ENCODE measurements at places on chromosomes 5 and 9. TPM values are rescaled to one million over a fixed set of nuclear protein-coding genes. Genes with fewer than 3 reads are reported as not detected.

The SLCO4C1 gene
- total RNA-seq, result 1.8 TPM

The PRRX2 gene
- 4.4 TPM for total RNA-seq

DNA sequence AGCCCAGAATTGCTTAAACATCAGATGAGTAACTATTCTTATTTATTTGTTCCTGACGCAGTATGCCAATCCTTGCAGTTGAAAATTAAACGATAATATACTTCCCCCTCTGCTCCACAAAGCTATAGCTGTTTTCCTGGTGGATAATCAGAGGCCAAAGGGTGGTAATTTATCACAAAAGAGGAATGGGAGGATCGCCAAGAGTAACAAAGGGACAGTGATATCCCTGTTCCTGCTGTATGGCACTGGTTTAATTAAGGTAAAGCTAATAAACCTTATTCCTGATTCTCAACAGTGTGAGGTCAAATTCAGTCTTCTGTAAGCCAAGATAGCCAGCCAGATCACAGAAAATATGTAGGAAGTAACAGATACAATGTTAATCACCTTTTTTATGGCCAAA, 33.4 kb upstream of the PTGER4 start:
- DNase-seq, result no peak
- H3K36me3 ChIP-seq, result no peaks in the 10 kb centered on the region
- no peak overlapping the region for H3K4me3 ChIP-seq
- no peaks in the 10 kb centered on the region for H3K27me3 ChIP-seq

The SLC34A3 gene
- total RNA-seq, result not detected

GRCh38 chr5:141814064-141814964, 63.9 kb downstream of the PCDH1 start:
- no peaks in the 10 kb centered on the region for H3K27me3 ChIP-seq
- H3K4me1 ChIP-seq, result no peaks in the 10 kb centered on the region
- no peak overlapping the region for H3K4me3 ChIP-seq
- H3K36me3 ChIP-seq, result no peaks in the 10 kb centered on the region

DNA sequence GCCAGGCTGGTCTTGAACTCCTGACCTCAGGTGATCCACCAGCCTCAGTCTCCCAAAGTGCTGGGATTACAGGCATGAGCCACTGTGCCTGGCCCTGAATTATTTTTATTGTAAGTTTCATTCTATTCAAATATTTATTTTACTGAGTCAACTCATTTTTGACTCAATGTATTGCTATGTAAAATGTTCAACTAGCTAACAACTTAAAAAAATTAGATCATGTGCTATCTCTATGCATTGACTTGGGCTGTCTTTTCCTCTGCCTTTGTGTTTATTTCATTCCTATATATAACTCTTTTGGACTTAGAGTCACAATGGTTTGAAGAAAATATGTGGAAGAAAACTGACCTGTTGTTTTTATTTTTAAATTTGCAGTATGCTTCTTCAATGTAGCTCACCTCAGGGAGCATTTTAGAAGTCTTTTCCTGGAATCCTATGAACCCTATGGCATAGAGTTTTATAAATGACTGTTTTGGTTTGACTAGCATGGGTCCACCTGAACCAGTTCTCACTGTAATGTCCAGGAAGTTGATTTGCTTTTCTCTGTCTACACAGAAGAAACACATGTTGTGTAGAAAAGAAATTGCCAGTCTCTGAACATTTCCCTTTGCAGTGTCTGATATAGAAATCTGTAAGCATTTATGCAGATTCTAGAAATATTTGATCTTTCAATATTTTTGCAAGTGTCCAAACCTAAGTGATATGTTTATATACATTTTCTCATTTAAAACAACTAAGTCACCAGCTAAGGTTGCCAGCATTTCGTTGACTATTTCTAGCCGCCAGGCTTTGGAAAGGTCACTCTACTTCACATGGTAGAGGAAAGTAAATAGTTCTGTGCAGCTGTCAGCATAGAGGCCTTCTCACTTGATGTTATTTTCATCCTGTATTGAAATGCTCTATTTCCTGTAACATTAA, 138.8 kb downstream of the PCSK1 start:
- H3K27ac ChIP-seq, result no peak overlapping the region
- H3K4me1 ChIP-seq, result no peaks in the 10 kb centered on the region
- DNase-seq, result no peak
- no peak overlapping the region for H3K4me3 ChIP-seq

- no peak for DNase-seq
- no peak overlapping the region for H3K27ac ChIP-seq
- H3K27me3 ChIP-seq, result no peaks in the 10 kb centered on the region
- H3K36me3 ChIP-seq, result no peaks in the 10 kb centered on the region
Measured at GRCh38 chr5:159508344-159508743, 178.1 kb upstream of the IL12B start.

GRCh38 chr9:18666986-18667772, 193.2 kb downstream of the ADAMTSL1 start:
- no peaks in the 10 kb centered on the region for H3K36me3 ChIP-seq
- no peak for DNase-seq
- H3K4me1 ChIP-seq, result peaks cover 9% of the 10 kb centered on the region
- no peaks in the 10 kb centered on the region for H3K27me3 ChIP-seq
- H3K4me3 ChIP-seq, result no peak overlapping the region
- H3K27ac ChIP-seq, result no peak overlapping the region

DNA sequence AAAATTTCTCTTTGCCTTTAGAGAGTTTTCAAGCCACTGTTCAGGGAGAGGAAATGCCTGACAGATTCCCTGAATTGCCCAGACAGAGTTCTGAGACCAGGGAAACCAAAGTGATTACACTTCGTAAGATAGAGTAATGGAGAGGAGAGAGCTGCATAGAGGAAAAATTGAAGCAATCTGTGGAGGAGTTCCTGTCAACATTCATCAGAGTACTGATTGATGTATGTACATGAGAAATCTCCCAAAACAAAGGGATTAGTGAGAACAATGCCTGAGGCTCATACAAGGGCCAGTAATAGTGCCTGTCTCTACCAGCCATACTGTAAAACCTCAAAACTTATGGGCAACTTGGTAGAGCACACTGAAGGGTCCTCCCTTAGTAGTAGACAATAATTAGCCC, 79.0 kb upstream of the TRIM32 start:
- no peaks in the 10 kb centered on the region for H3K36me3 ChIP-seq
- H3K27me3 ChIP-seq, result no peaks in the 10 kb centered on the region
- no peak for DNase-seq
- H3K4me3 ChIP-seq, result no peak overlapping the region
- H3K4me1 ChIP-seq, result no peaks in the 10 kb centered on the region

DNA sequence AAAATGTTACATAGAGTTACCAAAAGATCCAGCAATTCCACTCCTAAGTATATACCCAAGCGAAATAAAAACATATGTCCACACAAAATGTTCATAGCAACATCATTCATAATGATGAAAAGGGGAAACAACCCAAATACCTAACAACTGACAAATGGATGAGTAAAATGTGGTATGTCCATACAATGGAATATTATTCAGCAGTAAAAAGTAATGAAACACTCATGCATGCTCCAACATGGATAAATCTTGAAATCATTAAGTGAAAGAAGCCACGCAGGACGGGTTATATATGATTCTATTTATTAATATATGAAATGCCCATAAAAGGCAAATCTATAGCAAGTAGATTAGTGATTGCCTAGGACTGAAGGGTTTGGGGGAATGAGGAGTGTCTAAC, 6.0 kb downstream of the DENND1A start:
- H3K4me3 ChIP-seq, result no peak overlapping the region
- no peak overlapping the region for H3K27ac ChIP-seq
- H3K36me3 ChIP-seq, result no peaks in the 10 kb centered on the region
- no peak for DNase-seq

- no peaks in the 10 kb centered on the region for H3K36me3 ChIP-seq
- H3K27me3 ChIP-seq, result no peaks in the 10 kb centered on the region
- peaks cover 18% of the 10 kb centered on the region for H3K4me1 ChIP-seq
- no peak overlapping the region for H3K27ac ChIP-seq
Measured at GRCh38 chr5:44943647-44944046, 134.9 kb downstream of the MRPS30 start.

The ZDHHC11B gene
- 0.75 TPM for total RNA-seq

- H3K4me3 ChIP-seq, result no peak overlapping the region
- DNase-seq, result no peak
- no peaks in the 10 kb centered on the region for H3K27me3 ChIP-seq
- H3K4me1 ChIP-seq, result peaks cover 5% of the 10 kb centered on the region
- H3K36me3 ChIP-seq, result no peaks in the 10 kb centered on the region
Measured at GRCh38 chr5:75265731-75266130, 29.1 kb upstream of the ANKRD31 start.

DNA sequence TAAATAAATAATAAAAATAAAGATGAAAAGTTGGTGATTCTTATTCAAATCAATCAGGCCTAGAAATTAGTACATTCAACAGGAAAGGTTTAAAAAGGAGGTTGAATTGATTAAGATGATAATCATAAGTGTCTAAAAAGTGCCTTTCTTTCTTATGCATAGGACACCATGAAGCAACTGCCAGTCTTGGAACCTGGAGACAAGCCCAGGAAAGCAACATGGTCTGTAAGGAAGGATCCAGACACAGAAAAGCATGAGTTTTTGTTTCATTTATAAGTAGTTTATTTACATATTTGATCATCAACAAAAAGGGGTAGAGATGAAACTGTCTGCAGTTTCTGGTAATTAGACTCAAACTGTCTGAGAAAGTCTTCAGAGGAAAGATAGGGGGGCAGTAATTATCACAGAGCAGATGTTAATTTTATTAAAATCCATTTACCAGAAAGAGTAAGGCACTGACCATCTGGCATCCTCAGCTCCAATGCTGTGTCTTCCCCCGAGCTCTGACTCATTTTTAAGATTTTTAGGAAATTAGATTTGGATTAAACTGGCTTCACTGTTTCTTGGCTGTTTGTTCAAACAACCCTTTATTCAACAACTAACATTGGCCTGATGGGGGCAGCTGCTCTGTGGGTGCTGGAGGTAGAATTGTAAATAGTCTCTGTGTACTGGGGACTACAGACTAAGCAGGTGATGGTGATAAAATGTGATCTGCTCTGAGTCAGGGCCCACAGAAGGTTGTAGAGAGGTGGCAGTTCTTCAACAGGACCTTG, 2.7 kb downstream of the RABEPK start:
- peaks cover 2% of the 10 kb centered on the region for H3K4me1 ChIP-seq
- DNase-seq, result no peak
- H3K4me3 ChIP-seq, result peak overlapping the region; percentile 17
- peaks cover 20% of the 10 kb centered on the region for H3K36me3 ChIP-seq

The PFN3 gene
- not detected for total RNA-seq

- no peaks in the 10 kb centered on the region for H3K27me3 ChIP-seq
- peak; percentile 86 for DNase-seq
- no peak overlapping the region for H3K27ac ChIP-seq
- no peaks in the 10 kb centered on the region for H3K4me1 ChIP-seq
- H3K4me3 ChIP-seq, result no peak overlapping the region
Measured at GRCh38 chr9:132214027-132214622, 52.3 kb downstream of the NTNG2 start.

- H3K27me3 ChIP-seq, result no peaks in the 10 kb centered on the region
- no peaks in the 10 kb centered on the region for H3K4me1 ChIP-seq
- no peaks in the 10 kb centered on the region for H3K36me3 ChIP-seq
- H3K27ac ChIP-seq, result no peak overlapping the region
Measured at GRCh38 chr5:68862560-68862959, 231.3 kb upstream of the SLC30A5 start.

The GPR151 gene
- 13.5 TPM for total RNA-seq

The FGF1 gene
- not detected for total RNA-seq

- no peaks in the 10 kb centered on the region for H3K4me1 ChIP-seq
- no peak overlapping the region for H3K27ac ChIP-seq
- H3K4me3 ChIP-seq, result no peak overlapping the region
- no peaks in the 10 kb centered on the region for H3K27me3 ChIP-seq
Measured at GRCh38 chr9:98418578-98419259, 163.3 kb upstream of the TBC1D2 start.

GRCh38 chr9:130938184-130938651, 829 bp downstream of the FIBCD1 start:
- peak overlapping the region; percentile 45 for H3K4me3 ChIP-seq
- no peaks in the 10 kb centered on the region for H3K36me3 ChIP-seq
- no peak overlapping the region for H3K27ac ChIP-seq
- H3K27me3 ChIP-seq, result peaks cover 63% of the 10 kb centered on the region
- DNase-seq, result no peak

DNA sequence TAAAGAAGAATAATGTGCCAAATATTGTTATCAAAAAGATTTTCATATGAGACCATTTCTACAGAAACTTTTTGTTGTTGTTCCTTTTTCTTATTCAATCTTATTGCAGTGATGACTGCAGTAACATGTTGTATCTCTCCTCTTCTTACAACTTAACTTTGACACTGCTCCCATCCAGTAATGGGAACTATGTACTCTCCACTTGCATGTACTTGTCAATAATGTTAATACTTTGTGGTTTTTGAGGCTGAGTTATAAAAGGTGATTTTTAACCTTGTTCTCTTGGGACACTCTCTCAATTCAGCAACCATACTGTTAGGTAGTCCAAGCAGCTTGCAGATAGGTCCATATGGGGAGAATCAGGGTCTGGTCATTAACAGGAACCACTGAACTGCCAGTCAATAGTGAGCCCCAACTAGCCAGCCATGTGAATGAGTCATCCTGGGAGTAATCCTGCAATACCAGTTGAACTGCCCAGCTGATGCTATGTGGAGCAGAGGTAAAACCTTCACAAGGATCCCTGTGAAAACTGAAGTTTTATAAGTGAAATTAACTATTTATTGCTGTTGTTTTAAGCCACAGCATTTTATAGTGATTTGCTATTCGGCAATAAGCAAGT, 199.6 kb upstream of the DAB2 start:
- H3K36me3 ChIP-seq, result no peaks in the 10 kb centered on the region
- no peak overlapping the region for H3K4me3 ChIP-seq
- no peak overlapping the region for H3K27ac ChIP-seq
- H3K27me3 ChIP-seq, result no peaks in the 10 kb centered on the region
- H3K4me1 ChIP-seq, result no peaks in the 10 kb centered on the region

DNA sequence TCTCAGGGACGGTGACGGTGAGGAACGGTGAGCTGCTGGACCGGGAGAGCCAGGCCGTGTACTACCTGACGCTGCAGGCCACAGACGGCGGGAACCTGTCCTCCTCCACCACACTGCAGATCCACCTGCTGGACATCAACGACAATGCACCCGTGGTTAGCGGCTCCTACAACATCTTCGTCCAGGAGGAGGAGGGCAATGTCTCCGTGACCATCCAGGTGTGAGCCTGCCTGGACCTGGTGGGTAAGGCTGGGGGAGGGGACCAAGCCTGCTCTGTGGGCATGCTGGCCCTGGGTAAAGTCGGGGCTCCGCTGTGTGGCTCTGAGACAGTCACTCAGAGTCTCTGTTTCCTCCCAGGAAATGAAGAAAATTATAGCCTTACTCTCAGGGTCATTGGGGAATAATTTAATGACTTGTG, 29.3 kb downstream of the CDHR2 start:
- H3K27ac ChIP-seq, result no peak overlapping the region
- H3K4me3 ChIP-seq, result no peak overlapping the region
- no peaks in the 10 kb centered on the region for H3K4me1 ChIP-seq
- H3K27me3 ChIP-seq, result no peaks in the 10 kb centered on the region
- peak; percentile 96 for DNase-seq
